Cerebellum (tissue), 4 donors: ENCODE measurements at places on chromosomes 12 and 14. TPM values are rescaled to one million over a fixed set of nuclear protein-coding genes. Genes with fewer than 3 reads are reported as not detected.

GPR65 gene
- total RNA-seq: 0.18 TPM

RAD9B gene
- total RNA-seq: 0.91 TPM

SUPT16H gene
- 71.2 TPM for total RNA-seq

BTBD7 gene
- total RNA-seq: 42.2 TPM

VRTN gene
- total RNA-seq: not detected

SYT1 gene
- 128 TPM for total RNA-seq

ESR2 gene
- total RNA-seq: 3.7 TPM

AQP6 gene
- total RNA-seq: 0.27 TPM

HAL gene
- total RNA-seq: 0.73 TPM

CLEC4C gene
- not detected for total RNA-seq

PIANP gene
- 1.7 TPM for total RNA-seq

PLEKHD1 gene
- total RNA-seq: 1.3 TPM

PDZRN4 gene
- 7.3 TPM for total RNA-seq

DTX1 gene
- total RNA-seq: 18.4 TPM

RABGGTA gene
- 17.2 TPM for total RNA-seq

NTF3 gene
- total RNA-seq: 17.1 TPM

MGAT4C gene
- total RNA-seq: 38.7 TPM

ADCK1 gene
- total RNA-seq: 7.3 TPM

GPR137C gene
- 41.9 TPM for total RNA-seq

DHRS2 gene
- 0.27 TPM for total RNA-seq

GCH1 gene
- 1.8 TPM for total RNA-seq

CIDEB gene
- 5.8 TPM for total RNA-seq

EPYC gene
- not detected for total RNA-seq

KRT72 gene
- not detected for total RNA-seq

SERPINA9 gene
- total RNA-seq: not detected

TDRD9 gene
- 2.4 TPM for total RNA-seq

NRIP2 gene
- total RNA-seq: 1.7 TPM

REC8 gene
- 37.9 TPM for total RNA-seq

MOAP1 gene
- total RNA-seq: 46.5 TPM

ITGB7 gene
- not detected for total RNA-seq

CAPZA3 gene
- total RNA-seq: not detected

KRT6C gene
- not detected for total RNA-seq

AMDHD1 gene
- 0.54 TPM for total RNA-seq

RTN1 gene
- 527 TPM for total RNA-seq

ACVRL1 gene
- 12.3 TPM for total RNA-seq

FAM90A1 gene
- total RNA-seq: 0.09 TPM

MYO1H gene
- total RNA-seq: 0.09 TPM

FAM222A gene
- total RNA-seq: 8.4 TPM

TCL1B gene
- not detected for total RNA-seq
